HS-27A (cell line): ENCODE measurements at places on chromosomes 16 and 17.

- DNase-seq = no peak
Measured at GRCh38 chr16:96935-97381, 18.9 kb downstream of the MPG start.

GRCh38 chr17:73192206-73192893 is 505 bp upstream of the COG1 start:
- no peak for DNase-seq

GRCh38 chr16:5905935-5906334 is 808.3 kb upstream of the EEF2KMT start:
- DNase-seq = no peak

DNA sequence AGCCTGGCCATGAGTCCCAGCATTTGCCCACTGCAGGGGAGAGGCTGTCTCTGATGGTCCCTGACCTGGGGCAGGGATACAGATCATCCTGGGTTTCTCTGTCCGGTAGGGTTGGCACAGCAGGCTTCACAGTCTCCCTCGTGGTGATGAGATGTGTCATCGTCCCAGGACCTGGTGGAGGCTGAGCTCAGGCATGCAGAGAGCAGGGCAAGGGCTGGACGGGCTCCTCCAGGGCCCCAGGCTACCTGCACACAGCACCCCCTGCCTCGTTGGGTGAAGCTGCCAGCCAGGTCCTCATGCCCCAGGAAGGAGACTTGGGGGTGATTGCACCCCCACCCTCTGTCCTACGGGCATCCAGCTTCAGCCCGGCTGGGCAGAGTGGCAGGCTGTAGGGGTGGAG is 155.8 kb upstream of the GSE1 start:
- no peak for DNase-seq

DNA sequence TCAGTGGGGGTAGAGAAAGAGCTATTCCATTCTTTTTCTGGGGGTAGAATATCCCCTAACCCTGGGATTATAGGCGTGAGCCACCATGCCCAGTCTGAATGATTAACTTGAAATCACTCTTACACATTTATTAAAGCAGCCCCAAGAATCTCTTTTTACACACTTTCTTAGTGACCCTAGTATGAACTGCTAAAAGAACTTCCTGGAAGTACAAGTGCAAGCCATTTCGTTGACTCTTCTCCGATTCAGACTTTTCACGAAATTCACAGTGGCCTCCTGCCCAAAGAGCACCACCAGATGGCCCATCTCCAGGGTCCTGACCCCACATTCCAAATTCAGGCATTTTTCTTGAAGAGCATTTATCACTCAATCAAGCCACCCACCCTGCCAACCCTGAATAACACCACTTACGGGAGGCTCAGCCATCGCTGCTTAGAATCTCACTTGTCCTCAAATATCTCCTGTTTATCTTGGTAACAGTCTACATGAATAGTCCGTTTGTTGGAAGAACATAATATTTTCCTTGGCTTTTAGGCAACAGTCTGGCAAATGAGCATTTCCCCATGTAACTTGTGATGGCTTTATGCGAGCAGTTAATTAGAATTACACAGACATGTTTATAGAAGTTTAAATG is 28.0 kb downstream of the ZNF423 start:
- no peak for DNase-seq
